Activated CD4-positive, alpha-beta T cell treated with anti-CD3 and anti-CD28 coated beads for 24 hours (primary cell): ENCODE measurements at places on chromosomes 13 and 19.
A peak's percentile ranks its signal among the peaks of the same experiment; 100 is the strongest.

DNA sequence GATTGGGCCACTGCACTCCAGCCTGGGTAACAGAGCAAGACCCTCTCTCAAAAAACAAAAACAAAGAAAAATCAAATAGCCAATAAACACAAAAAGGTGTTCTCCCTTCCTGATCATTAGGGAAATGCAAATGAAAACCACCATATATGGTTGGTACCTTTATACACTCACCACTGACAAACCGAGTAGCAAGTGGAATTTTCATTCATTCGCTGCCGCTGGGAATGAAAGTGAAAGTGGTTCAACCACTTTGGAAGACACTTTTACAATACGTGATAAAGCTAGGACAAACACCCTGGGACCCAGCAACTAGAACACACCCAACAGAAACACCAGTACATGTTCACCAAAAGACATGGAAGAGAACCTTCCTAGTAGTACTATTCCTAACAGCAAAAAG is 21.0 kb downstream of the GRIK5 start:
- no peak for DNase-seq

DNA sequence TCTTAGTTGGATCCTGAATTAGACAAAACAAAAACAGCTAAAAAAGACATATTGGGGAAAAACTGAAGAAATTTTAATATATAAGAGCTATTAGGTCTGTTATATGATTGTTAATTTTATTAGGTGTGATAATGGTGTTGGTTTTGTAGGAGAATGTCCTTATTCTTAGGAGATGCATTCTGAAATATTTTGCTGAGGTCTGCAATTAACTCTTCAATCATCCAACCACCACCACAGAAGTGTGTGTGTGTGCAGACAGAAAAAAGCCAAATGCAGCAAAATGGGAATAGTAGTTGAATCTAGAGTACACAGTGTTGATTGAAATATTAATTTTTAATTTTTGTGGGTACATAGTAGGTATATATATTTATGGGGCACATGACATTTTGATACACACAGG is 12.1 kb upstream of the KBTBD7 start:
- no peak for DNase-seq

- no peak for DNase-seq
Observed at GRCh38 chr13:45198924-45199323, 1.9 kb downstream of the KCTD4 start.

DNA sequence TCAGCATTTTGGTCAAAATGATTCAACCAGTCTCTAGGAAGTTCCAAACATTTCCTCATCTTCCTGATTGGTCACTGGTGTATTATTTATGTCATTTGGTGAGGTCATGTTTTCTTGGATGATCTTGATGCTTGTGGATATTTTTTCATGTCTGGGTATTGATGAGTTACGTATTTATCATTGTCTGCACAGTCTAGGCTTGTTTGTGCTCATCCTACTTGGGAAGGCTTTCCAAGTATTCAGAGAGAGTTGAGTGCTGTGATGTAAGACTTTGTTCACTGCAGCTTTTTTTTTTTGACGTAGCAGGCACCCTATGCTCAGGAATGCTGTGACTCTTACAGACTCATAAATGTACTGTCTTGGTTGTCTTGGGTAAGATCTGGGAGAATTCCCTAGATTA is 509.5 kb downstream of the SLITRK1 start:
- no peak for DNase-seq

DNA sequence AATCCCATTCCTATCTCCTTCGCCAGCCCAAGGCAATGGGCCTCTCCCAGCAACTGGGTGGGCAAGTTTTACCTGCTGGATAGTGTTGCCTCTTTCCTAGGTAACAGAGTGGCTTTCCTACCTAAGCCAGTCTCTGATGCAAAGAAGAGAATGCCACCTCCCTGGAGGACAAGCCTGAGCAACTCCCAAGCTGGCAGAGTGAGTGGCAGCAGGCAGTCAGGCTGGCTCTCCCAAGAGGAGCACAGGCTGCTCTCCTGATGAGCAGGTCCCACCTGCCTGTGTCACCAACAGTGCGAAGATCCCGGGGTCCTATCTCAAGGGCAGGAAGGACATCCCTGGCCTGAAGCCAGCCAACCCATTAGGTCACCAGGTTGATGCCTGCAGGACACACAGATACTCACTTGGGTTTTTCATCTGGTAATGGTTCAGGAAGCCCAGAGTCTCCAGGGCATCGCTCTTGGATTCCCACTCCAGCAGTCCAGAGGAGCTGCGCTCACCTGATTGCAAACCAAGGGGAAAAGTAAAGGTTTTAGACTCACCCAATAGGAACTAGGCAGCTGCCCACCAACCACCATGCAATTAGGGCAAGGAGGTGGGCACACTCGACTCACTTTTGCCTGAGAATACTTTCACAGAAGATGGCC is 5.5 kb upstream of the ECH1 start:
- DNase-seq: no peak

- no peak for DNase-seq
Observed at GRCh38 chr13:67829641-67830040, 599.5 kb upstream of the PCDH9 start.

DNA sequence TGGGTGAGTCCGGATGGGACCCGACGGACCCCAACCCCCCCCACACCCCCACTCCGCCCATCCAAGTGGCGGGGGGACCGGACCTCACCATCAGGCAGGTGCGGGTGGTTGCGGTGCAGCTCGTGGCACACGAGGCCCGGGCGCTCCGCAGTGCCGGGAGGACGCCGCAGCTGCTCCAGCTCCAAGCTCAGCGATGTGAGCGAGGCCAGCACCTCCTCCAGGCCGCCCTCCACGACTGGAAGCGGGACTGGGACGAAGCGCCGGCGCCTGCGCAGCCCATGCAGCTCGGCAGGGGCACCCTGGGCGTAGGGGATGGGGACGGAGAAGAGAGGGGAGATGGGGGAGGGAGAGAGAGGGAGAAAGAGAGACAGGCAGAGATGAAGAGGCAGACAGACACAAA is 30.1 kb upstream of the OLFM2 start:
- DNase-seq: no peak

- no peak for DNase-seq
Observed at GRCh38 chr13:66377569-66377968, 852.6 kb downstream of the PCDH9 start.

GRCh38 chr19:7681340-7682174 is 924 bp downstream of the TRAPPC5 start:
- peak; percentile 80 for DNase-seq

DNA sequence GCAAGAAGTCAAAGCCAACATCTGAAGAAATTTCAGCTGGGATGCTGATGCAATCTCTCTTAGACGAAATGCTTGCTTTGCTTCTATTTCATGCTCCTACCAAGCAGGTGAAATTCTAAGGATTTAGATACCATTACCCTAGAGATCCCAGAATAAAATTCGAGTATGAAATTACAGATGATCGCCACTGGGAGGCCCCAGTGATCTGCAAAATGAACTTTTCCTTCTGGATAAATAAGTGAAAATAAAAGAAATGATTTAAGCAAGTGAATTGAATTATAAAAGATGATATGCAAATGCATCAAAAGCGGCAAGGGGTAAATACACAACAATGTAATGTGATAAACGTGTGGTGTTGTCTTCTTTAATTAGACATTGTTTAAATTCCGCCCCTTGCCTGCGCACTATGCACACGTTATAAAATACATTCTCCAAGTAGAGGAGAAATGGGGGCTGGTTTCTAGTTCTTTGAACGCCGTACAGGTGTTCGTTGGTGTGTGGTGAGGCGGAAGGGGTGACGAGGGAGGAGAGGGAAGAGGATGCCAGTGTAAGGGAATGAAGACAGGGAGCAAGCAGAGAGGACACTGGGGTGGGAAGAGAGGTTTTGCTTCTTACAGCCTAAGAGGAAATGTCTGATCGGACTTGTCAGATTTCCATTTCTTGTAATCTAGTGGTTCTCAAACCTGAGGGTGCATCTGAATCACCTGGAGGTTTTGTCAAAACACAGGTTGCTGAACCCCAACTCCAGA is 58.0 kb downstream of the ERCC5 start:
- DNase-seq: no peak

DNA sequence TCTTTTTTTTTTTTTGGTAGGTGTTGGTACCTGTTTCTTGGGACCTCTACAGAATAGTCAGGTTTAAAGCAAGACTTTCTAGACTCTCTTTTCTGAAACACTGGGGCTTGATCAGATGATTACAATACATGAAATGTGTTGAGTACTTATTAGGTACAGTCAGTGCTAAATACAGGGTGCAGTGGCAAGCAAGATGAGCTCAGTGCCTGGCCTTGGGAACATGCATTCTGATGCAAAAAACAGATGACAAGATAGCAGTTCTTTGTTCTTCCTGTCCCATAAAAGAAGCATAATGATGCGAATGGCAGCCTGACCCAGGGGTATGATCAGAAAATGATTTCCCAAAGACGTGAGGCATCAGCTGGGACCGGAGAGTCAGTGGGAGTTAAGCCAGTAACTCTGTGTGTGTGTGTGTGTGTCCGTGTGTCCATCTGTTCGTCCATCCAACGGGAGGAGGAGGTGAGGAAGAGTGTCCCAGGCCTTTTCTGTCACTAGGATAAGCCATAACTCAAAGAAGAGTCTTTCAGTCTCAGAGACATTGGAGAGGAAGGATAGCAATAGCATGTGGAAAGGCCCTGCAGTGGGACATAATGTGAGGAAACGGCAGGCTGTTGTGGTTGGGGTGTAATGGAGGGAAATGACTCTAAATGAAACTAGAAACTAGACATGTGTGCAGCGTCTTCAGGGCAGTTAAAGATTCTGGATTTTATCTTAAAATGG is 32.2 kb downstream of the SLAIN1 start:
- no peak for DNase-seq

DNA sequence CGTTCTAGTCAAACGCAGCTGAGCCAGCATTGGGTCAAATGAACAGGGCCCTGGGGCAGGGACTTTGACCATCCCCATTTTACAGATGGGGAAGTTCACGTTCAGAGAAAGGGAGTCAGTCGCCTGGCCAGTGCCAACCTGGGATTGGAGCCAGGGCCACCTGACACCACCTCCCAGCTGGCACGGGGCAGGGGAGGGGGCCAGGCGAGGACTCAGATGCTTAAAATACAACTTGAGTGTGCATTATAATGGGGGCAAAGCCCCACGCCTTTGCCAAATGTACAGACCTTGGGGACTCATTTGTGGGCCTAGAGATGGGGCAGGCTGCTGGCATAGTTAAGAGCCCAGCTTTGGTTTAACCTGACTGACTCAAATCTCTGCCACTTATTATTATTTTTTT is 14.6 kb downstream of the PRR12 start:
- no peak for DNase-seq

DNA sequence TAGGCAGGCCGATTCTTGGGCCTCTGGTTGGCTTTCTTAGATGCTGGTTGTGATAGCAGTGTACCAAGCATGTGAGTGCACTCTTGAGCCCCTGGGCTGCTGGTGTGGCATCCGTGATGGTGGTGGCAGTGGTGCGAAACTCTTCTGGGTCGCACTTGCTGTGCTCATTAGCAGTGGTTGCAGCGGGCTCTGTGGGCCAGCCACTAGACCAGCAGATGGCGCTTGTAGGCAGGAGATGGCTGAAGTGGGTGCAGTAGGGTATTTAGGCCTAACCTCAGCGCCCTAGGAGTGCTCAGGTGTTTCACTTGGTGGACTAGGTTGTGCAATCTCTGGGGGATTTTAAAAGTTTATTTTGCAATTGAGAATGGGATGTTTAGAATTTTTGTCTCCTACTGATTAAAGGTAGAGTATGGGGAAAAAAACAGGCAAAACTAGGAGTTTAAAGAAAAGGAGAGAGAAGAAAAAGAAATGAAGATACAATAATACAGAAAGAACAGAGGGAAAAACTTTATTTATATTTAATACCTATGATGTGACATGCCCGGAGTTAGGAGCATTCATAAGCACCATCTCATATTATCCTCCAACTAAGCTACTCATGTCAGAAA is 4.3 kb upstream of the ZNF17 start:
- peak; percentile 52 for DNase-seq

DNA sequence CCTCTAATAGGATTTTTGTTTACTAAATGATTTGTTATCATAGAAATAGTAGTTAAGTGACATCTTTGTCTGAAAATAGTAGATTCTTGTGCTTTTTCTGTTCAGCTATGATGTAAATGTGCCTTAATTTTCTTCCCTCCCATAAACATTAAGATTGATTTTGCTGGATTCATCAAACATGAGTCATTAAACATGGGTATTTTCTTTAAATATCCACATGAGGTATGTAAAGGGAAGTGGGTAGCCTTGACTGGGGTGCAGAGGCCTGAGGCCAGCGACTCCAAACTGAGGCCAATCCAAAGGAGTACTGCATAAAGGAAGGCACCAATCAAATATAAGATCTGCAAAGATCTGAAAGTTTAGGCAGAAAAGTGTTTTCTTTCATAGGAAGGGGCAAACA is 3.7 kb downstream of the ZNF136 start:
- no peak for DNase-seq

- DNase-seq: no peak
Observed at GRCh38 chr13:85619321-85619720, 179.9 kb downstream of the SLITRK6 start.

- no peak for DNase-seq
Observed at GRCh38 chr19:13036366-13036976, 41.2 kb downstream of the NFIX start.

DNA sequence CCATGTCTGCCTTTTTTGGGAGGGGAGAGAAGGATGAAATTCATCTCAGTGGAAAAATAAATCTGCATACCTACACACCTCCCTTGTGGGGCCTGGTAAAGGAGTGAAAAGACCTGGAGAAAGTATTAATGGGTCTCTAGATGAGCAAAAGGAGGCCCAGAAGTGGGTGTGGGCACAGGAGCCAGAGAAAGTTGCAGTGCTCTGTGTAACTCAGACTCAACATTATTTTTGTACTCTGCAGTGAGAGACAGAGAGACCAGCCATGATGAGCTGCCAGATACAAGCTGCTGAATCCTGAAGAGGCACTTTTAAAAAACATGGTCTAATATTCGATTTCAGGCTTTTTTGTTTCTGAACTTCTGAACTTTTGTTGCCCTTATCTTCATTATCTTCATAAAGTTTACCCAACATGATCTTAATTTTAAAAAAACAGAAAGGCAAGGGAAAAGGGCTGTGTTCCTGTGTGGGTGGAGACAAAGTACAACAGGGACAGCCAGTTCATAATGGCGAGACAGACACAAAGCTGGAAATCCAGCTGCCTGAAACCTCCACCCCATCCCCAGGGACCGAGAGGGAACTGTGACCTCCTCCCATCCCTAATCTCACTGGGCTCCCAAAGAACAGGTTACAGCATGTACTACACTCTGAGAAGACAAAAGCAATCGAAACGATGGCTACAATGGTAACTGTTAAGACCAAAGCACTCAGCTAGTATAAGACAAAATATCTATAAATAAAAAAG is 77.2 kb downstream of the KLF12 start:
- no peak for DNase-seq

DNA sequence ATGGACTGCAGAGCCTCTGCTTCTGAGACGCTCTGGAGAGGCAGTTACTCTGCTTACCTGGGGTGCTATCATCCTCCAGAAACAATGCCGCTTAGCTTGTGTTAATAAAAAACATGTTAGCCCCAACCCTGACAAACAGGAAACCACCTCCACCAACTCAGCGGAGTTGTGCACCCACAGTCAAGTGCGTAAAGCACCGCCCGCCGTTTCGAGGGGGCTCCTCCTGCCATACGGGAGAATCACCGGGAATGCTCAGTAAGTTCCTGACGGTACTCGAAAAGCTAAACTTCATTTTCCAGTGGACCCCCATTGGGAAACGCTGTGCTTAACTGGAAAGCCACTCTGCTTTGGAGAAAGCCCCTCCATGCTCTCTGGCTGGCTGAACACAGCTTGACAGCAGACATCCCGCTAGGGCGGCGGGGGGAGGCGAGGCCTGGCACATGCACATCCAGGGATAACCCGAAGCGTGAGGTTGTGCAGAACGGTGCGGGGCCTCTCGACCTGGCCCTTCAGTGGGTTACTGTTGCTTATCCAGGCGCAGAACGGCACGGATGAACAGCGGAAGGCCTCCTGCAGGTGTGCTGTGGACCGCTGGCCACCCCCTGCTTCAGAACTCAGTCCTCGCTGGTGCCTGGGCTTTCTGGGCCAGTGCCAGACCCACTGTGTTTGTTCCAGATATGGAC is 17.1 kb downstream of the GAS6 start:
- no peak for DNase-seq
